ENCODE measurements at places on chromosomes 13 and 19.

DNA sequence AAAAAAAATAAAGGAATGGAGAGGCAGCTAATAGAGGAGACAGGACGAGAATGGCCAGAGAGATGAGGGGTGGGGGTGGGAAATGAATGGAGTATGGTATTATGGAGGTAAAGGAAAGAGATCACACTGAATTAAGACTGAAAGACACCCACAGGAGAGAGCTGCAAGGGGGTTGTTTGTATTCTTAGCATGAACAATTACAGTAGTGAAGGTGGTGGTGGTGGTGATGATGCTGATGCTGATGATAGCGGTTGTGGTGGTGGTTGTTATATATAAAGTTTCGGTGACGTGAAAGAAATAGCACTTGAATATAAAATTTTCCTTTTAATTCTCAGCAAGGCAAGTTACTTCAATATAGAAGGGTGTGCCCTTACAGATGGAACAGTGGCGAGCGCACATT is 2.8 kb upstream of the ADGRE3 start:
- DNase-seq: no peak

DNA sequence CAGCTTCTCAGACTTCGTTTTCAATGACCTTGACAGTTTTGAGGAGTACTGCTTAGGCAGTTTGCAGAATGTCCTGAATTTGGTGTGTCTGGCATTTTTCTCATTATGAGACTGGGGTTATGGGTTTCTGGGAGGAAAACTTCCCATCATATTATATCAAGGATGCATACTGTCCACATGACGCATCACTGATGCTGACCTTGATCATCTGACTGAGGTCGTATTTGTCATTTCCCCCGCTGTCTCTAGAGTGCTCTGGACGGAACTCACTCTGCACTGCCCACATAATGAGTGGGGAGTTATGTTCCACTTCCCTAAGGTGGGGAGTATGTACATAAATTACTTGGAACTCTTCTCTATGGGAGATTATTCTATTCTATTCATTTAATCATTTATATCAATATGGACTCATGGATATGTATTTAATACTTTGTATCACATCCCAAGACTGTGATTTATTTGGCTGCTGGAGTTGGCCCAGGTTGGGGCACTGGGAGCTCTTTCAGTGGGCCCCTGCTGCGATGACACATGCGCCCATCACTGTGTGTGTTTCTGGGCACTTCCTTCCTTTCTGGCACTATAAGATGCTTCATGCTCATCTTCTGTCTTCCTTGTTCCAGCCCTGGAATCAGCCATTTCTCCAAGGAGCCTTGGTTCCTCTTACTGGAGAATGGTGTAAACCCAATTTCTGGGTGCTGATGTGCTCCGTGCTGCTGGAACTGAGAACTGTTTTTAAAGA is 138.6 kb downstream of the MIPEP start:
- no peak for DNase-seq

DNA sequence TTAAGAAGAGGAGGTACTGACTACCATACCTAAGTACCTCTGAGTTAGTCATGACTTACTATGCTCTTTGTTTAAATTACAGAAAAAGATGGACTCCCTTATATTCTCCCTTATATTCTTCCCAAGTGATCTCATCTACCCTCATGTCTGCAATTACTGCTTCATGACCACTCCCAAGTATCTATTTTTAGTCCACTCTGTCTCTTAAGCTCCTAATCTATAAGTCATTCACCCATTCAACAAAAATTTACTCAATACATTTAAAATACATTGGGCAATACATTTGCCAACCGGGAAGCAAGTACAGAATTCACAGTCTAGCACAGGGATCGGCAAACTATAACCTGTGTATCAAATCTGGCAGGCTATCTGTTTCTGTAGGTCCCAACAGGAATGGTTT is 42.6 kb downstream of the KPNA3 start:
- DNase-seq: no peak

DNA sequence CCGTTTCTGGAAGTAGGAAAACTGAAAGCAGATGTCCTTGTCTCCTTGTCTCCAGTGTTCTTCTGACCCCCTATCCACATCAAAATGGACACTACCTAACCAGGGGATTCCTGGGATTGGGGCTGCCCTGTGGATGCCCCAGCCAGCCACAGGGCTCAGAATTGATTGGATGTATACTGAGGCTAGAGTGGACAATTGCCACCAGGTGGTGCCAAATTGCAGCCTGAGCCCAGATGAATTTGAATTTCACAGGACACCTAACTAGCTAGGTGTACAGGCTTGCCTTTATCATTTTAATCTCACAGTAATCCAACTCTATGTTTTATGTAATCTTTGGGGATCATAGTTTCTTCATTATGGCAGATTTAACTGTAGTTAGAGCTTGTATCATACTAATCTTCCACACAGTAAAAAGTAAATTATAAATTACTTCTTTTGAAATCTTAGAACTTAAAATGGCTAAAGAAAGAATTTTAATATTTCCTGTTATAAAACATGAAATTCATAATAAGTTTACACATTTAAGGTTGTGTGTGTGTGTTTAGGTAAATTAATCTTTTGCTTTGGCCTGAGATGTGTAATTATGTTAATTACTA is 58.0 kb downstream of the PIBF1 start:
- no peak for DNase-seq

- DNase-seq: no peak
Measured at GRCh38 chr13:33543631-33544265, 258.2 kb upstream of the STARD13 start.

- DNase-seq: no peak
Measured at GRCh38 chr19:1449467-1450442, at the start of gene APC2. TSS of gene APC2 (plus strand) at chr19:1450121. CDS start at chr19:1453002, 2,881 bp downstream.

- no peak for DNase-seq
Measured at GRCh38 chr13:33125821-33126570, 109.8 kb downstream of the KL start.

GRCh38 chr19:1401138-1401888 is at the start of gene GAMT:
TSS of gene GAMT (minus strand) at chr19:1401542. CDS start at chr19:1401476, 66 bp downstream.
- peak; percentile 43 for DNase-seq

GRCh38 chr13:48727241-48728011 is 73.7 kb downstream of the CYSLTR2 start:
- DNase-seq: no peak

GRCh38 chr19:33278403-33279269 is 23.7 kb downstream of the CEBPA start:
- no peak for DNase-seq

DNA sequence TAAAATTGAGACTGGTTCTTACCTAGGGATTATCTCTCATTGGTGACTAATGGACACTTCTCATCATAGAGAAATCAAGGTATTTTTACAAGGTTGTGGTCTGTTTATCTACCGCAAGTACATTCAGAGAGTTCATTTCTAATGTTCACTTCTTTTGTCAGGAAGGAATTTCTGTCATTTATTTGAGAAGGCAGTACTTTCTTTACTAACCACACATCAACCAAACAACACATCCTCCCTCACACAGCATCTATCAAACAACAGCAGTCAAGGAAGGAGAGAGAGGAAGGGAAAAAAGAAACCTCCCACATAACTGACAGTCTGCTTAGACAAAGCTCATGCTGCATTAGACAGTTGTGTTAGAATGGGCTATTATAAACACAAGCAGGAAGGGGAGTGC is 182.3 kb upstream of the KLF12 start:
- DNase-seq: no peak

DNA sequence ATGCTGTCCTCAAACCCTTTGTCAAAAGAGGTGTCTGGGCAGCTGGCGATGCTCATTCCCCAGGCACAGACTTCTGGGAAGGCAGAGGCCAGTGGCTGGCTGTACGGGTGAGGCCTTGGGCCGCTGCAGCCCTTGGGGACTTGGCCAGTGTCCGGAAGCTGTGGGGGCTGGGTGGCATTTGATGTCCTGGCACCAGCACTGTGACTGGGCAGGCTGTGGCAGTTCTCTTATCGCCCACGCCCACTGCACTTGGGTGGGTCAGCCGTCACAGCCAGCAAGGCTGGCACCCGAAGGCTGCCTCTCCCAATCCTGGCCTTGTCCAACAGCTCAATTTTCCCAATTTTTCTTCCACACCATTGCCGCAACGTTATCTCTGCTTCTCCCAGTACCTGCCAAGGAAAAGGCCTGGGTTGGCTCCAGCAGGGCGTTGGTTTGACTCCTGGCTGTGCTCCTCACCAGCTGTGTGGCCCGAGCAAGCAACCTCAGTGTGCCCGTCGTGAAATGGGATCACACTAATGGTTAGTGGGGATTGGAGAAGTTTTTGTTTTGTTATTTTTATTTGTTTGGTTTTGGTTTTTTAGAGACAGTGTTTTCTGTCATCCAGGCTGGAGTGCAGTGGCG is 12.7 kb upstream of the SLC44A2 start:
- no peak for DNase-seq

GRCh38 chr13:100203696-100204367 is 114.9 kb downstream of the PCCA start:
- DNase-seq: no peak

GRCh38 chr19:52689843-52690368 is 44.9 kb downstream of the ZNF611 start:
- DNase-seq: peak; percentile 10

DNA sequence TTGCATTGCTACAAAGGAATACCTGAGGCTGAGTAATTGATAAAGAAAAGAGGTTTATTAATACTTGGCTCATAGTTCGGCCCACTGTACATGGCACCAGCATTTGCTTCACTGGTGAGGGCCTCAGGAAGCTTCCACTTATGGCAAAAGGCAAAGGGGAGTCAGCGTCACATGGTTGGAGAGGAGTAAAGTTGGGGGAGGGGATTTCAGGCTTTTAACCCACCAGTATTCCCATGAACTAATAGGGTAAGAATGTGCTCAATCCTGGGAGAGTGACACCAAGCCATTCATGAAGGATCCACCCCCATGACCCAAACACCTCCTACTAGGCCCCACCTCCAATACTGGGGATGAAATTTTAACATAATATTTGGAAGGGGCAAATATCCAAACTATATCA is 82.5 kb upstream of the MYCBP2 start:
- no peak for DNase-seq

- no peak for DNase-seq
Measured at GRCh38 chr19:40815223-40815622, 16.2 kb downstream of the EGLN2 start.

GRCh38 chr13:66640231-66640630 is 589.9 kb downstream of the PCDH9 start:
- no peak for DNase-seq

GRCh38 chr13:29428310-29429181 is 166.9 kb downstream of the SLC7A1 start:
- DNase-seq: no peak

DNA sequence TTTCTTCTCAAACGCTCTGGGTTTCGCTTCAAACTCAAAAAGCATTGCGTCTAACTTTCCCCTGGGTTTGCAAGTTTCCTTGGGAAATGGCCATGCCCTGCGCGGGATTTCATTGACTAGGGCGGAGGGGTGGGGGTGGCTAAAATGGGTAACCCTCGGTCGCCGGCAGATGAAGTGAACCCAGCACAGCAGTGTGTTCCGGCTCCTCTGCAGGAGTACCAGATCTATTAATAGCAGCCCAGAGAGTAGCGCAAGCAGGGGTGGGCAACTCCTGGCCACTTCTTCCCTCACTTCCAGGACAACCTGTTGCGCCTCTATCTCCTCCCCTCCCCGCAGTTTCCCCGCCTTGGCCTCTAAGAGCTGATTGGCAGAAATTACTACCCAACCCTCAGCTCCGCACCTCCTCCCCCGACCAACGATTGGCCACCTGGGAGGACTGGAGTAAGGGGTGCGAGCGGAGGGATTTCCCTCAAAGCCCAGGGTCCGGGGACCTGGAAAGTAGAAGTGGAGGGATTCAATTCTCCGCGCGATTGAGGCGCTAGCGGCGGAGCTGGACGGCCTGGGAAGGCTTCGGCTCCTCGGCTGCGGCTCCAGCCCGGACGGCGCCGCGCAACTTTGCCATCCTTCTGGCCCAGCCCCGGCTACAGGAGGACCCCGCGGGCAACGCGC is at the start of gene FREM2:
TSS of gene FREM2 (plus strand) at position 501 of the 669 bp plus-strand sequence. CDS start 268 bp downstream, outside the sequence.
- no peak for DNase-seq

GRCh38 chr13:99947666-99948065 is 23.9 kb downstream of the ZIC5 start:
- DNase-seq: no peak

GRCh38 chr19:17522988-17523872 is 11.8 kb downstream of the PGLS start:
- peak; percentile 12 for DNase-seq

DNA sequence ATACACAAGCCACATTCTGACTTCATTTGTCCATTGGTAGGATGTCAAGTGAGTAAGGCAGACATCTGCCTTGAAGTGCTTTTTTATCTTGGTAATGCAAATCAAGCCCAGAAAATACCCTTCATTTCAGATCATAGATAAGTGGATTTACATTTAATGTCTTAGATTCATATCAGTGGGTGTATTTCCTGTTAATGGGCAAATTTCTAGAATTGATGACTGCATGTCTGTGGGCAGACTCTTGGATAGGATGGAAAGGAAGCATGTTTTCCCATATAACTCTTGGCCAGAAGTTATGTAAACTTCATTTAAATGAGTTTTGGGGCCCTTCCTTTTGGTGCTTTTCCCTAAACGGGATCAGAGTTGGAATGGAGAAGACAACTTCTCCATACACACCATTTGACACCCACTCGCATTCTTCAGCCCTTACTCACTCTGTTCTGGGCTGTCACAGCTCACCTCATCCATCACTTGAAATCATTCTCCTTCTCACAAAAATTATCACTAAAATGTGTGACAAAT is 154.6 kb downstream of the FLT1 start:
- DNase-seq: no peak

DNA sequence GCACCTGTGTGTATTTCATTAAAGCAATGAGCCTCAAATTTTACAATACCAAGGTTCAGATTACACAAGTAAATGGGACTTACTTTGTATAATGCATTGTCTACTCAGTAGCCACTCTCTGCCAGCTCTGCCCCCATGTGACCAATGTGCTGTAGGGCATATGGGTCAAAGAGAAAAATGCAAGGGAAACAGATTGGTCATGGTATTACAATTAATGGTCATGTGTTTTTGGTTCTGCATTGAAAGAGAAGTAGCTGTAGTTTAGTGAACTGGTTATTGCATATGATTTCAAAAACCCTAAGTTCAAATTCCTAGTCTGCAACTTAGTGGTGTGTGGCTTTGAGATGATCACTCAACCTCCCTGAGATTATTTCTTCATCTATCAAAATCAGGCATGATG is 545.4 kb downstream of the SUCLA2 start:
- no peak for DNase-seq

GRCh38 chr19:1598777-1599459 is 6.3 kb upstream of the MBD3 start:
- DNase-seq: no peak

DNA sequence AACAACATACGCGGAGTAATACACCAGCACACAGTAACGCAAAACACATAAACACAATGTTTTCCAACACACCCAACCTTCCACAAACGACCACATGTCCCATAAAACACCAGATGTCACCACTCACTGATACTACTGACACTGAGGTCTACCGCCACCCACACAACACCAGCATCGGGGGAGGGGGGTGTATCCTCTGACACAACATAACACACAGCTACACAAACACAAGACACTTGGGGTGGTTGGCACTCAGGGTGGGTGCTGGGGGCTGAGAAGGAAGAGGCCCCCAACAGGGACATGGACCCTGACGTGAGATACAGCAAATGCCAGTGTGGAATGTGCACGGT is 1.5 kb upstream of the KCNN4 start:
- DNase-seq: no peak

- no peak for DNase-seq
Measured at GRCh38 chr19:58550362-58551122, 4.4 kb downstream of the CHMP2A start.
